ENCODE measurements at places on chromosomes 6 and 20. TPM values are rescaled to one million over a fixed set of nuclear protein-coding genes. Genes with fewer than 3 reads are reported as not detected.
A peak's percentile ranks its signal among the peaks of the same experiment; 100 is the strongest.

- DNase-seq: no peak
Observed at GRCh38 chr6:11878735-11879134, 100.1 kb upstream of the ADTRP start.

The PSORS1C2 gene
- not detected for total RNA-seq

GRCh38 chr20:63445075-63445734, 27.2 kb downstream of the KCNQ2 start:
- DNase-seq: no peak

DNA sequence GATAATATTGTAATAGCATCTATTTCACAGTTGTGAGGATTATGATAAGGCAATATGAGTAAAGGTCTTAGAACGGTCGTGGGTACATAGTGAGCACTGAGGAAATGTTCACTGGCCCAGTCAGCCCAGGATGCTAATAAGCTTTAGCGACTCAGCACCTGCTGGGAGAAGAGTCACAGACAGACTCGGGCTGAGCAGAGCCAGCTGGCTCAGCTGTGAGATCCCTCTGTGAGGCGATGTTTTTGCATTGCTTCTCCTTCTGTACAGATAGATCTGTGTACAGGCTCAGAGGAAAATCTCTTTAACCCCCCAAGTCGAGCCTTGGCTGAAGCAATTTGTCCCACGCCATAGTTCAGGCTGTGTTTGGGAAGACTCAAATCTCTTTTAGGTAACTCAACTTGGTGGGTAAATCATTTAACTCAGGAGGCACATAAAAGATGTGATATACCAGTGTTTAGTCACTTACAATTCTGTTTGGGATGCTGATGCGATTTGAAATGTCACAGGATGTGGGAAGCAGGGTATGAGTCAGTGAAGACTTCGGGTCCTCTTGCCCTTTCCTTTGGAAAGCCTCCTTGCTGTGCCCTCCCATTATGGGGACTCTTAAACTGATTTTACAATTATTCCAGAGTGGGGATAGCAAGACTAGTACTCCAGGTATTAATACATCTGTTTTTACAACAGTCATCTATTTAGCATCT, 53.1 kb downstream of the PHACTR1 start:
- no peak for DNase-seq

The TNNC2 gene
- not detected for total RNA-seq

The KIF6 gene
- total RNA-seq: not detected

GRCh38 chr6:165632194-165632593, 30.8 kb downstream of the PDE10A start:
- DNase-seq: no peak

- no peak for DNase-seq
Observed at GRCh38 chr20:34951652-34952051, 4.0 kb downstream of the GSS start.

DNA sequence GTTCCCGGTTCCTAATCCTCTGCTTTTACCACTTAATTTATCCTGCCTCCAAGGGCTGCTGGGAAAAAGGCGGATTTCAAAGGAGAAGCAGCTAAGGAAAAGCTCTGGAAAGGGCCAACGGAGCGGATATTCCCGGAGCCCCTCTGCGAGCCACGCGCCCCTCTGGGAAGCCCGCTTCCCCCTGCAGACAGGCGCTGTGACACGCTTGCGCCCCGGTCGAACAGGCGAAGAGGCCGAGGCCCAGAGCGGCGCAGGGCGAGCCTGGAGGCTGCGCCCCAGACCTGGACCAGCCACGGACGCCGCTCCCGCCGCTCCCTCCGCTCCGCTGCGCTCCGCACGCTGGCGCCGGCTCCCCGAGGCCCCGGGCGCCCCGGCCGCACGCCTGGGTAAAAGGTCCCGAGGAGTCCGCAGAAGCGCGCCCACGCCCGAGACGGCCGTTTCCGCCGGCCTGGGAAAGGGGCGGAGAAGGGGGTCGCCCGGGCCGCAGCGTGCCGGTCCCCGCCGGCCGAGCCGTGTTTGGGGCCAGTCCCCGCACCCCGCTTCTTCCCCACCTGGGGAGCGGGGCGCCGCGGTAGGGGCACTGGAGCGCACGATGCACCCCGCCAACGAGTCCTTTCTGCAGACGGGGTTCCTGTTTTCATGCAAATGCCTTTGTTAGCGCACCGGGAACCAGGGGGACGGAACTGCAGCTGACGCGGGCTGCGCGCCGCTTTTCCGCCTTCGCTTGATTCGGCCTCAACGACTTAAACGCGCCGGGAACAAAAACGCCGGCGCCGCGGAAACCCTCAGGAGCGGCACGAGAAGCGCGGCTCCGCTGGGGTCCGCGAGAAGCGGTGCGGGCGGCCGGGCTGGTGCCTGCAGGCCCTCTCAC, 91.9 kb upstream of the SIRPA start:
- DNase-seq: peak; percentile 48

- DNase-seq: no peak
Observed at GRCh38 chr6:88358846-88359245, 192.7 kb upstream of the CNR1 start.

- no peak for DNase-seq
Observed at GRCh38 chr6:7959453-7959852, 48.9 kb upstream of the TXNDC5 start.

DNA sequence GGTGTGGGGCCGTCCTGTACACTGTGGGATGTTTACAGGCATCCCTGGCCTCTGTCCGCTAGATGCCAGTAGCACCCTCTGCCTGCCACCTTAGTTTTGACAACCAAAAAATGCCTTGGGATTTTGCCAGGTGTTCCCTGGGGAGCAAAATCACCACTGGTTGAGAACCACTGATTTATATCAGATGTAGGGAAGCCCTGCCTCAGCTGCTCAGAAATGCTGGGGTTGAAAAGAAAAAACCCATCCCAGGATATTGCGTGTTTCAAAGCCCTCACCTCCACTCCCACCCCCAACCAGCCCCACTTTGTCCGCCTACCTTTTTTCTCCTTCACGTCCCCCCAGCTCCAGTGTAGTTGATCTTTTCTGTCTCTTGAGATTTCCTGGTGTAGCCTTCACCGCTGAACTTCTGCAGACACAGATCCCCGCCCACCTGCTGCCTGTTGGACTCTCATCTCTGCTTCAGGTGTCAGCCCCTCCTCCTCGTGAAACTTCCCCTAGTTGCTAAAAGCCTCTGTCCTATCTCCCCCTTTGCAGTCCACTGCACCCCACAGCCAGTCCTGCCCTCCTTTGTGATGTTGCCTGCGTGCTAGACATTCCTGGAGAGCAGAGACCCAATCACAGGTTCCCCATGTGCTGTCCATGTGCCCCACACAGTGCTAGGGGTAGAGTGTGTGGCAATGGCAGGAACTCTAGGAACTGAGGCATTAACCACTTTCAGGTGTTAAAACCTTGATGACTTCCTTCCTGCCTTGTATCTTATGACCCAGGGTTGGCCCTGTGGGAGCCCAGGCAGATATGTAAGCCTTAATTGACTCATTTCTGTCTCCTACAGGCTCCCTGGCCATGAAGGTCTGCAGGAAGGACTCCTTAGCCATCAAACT, 98.9 kb downstream of the TBC1D7 start:
- peak; percentile 36 for DNase-seq

The OR12D3 gene
- not detected for total RNA-seq

- DNase-seq: no peak
Observed at GRCh38 chr6:108166664-108167448, 1.0 kb downstream of the NR2E1 start.

DNA sequence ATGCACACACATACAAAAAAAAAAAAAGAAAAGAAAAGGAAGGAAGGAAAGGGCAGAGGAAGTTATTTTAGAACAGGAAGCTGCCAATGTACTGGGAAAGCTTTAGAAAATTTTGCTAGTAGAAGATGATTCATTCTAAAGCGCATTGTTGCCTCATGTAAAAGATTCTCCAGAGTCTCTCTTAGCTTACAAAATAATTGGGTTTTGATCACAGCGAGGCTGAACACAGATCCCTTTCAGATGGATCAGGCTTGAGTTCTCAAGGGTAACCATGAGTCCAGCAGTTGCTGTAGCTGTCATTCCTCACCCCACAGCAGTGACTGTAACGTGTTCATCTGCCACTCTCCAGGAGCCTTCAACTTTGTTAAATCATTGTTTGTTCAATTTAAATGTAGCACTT, 81.9 kb downstream of the PHACTR2 start:
- DNase-seq: no peak

GRCh38 chr6:86723729-86724128, 213.6 kb upstream of the HTR1E start:
- no peak for DNase-seq

All from stomach (tissue), 19 donors.